ENCODE measurements at places on chromosomes 3 and 15.

GRCh38 chr3:81154611-81155143 lies 606.8 kb downstream of the GBE1 start:
- no peak for DNase-seq

GRCh38 chr3:123201223-123201556 lies 553 bp upstream of the SEC22A start:
- no peak for DNase-seq

DNA sequence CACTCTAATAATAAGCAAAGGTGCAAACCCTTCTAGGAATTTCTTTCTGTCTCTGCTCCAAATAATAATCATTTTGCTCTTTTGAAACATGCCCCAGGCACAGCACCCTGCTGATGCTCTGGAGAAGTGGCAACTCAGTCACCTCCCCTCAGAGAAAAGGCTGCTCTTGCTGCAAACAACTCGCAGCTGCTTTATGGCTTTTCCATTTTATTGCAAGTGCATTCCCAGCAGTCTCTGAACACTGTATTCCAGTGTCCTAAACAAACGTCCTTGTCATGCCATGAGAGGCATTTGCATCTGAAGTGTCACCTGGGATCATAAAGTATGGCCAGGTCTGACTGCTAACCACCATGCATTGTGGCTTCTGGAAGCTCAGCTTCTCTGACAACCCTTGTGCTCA lies 358.1 kb upstream of the TRIM42 start:
- DNase-seq, result no peak

- no peak for DNase-seq
Measured at GRCh38 chr15:74978503-74978902, 16.9 kb upstream of the SCAMP5 start.

- no peak for DNase-seq
Measured at GRCh38 chr3:100358413-100358812, 23.9 kb downstream of the NIT2 start.

GRCh38 chr15:77768107-77768506 lies 135.4 kb upstream of the LINGO1 start:
- DNase-seq, result no peak

DNA sequence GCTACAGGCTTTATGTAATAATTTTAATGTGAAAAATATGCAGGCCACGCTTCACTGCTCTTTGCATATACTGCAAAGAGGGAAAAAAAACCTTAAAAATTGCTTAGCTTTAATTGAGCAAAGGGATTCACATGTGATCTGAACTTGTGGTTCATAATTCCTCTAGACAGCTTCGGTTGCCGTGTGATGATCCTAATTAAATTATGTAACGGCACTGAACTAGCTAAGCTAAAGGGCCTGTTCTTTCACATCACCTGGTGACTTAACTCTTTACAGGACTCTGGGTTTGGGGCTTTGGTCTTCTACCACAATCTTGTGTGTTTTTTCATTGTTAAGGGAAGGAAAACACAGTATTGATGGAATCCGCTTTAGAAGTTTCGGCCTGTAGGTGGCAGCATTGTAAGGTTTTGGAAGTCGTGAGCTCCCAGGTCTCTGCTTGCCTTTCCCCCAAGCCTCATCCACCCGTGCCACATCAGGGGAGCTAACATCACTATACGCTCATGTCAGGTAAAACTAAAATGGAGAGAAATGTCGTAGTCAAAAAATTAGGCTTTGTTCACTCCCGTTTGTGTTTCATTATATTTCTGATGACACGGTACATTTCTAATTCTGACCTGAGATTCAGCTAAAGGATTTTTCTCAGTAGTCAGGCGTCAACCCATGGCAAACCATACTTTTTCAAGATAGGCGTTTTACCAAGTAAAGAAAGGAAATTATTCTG lies 205.6 kb upstream of the DPH6 start:
- no peak for DNase-seq

DNA sequence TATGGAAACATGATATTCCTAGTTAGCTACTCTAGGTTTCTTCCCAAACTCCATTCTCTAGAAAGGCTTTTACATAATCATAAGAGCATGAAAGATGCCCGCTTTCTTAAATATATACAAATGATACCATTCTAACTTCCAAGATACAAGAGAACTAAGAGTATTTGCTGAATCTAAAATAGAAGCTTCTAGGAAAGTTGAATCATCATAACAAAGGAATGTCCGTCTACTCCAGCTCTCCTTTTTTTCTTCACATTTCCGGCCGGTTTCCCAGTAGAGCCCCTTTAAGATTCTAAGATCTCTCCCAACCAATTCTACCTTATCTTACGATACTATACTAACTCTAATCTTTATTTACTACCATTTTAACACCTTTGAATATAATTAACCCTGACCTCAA lies 60.1 kb downstream of the RAD18 start:
- DNase-seq, result no peak

DNA sequence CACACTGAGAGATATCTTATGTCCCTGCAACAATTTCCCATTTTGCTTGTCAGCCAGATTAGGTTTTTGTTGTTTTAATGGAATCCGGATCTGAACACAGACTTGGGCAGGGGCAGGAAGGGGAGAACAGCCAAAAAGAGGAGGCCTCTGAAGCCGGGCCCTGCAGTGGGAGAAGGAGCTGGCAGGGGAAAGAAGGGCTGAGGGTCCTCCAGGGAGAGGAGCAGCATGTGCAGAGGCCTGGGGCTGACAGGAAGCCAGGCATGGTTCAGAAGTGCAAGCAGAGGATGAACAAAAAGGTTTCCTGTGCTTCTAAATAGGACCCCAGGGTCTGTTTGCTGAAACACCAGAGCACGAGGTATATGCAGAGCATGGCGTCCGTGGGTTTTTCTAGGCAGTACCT lies 49.1 kb upstream of the POMGNT2 start:
- no peak for DNase-seq

GRCh38 chr3:150495563-150496168 lies 50.6 kb downstream of the SERP1 start:
- no peak for DNase-seq

DNA sequence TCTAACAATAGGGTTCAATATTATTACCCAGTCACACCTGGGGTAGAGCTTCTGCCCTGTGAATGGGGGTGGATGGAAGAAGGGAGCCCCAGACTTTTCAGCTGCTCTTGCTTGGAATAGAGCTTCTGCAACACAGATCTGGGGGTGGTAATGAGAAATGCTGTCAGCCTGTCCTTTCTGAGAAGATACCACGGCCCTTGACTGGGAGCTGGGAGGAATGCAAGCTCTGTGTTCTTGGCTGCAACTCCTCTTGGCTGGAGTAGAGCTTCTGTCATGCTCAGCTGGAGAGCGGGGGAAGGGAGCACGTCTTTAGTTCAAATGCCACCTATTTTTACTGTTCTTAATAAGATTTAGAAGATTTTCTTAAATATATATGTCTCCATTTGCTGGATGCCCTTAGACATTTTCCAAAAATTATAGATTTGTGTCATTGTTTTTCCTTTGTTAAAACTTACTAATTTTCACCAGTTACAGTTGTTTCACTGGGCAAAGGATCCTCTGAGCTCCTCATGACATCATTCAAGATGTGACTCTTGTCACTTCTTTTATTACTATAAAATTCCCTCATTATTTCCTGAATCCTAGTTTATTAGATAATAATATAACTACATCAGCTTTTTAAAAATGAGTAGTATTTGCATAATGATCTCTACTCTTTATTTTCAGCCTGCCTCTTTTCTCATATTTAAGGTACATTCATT lies 180.0 kb upstream of the TGFBR2 start:
- DNase-seq, result no peak

- no peak for DNase-seq
Measured at GRCh38 chr15:60096157-60096556, 92.0 kb downstream of the FOXB1 start.

DNA sequence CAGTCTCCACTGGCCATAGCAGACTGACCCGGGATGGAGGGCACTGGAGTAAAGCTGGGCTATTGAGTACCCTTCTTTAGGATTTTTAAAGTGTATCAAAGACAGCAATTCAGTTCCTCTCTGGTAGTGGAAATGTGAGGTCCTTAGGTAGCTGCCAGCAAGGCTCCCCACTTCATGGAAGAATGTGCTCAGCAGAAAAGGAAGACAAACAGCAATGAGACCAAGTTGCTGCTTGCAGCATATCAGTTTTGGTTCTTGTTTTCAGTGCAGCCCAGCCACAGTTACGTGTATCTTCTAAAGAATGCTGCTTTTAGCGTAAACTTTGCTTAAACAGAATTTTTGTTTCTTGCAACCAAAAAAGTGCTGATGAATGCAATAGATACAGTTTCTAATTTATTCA lies 374.0 kb upstream of the CBLB start:
- no peak for DNase-seq

DNA sequence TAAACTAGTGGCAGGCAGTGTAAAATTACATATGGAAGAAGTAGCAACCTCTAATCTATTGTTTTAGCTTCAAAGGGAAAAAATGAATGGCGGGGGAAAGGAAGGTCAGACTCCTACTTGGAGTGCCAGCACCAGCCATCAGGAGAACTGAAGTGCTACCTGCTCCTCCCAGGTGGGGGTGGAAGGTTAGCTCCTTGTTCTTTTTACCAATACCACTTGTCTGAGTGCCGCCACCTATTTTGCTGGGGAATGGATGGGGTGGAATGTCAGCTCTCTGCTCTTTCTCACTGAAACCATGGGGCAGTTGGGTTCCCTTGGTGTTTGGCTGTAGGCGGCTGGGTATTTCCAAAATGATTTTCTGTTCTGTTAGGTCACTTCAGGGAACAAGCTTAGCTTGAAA lies 428.7 kb upstream of the EPHA3 start:
- no peak for DNase-seq

GRCh38 chr3:56923526-56924224 lies 121.9 kb upstream of the ARHGEF3 start:
- DNase-seq, result no peak

DNA sequence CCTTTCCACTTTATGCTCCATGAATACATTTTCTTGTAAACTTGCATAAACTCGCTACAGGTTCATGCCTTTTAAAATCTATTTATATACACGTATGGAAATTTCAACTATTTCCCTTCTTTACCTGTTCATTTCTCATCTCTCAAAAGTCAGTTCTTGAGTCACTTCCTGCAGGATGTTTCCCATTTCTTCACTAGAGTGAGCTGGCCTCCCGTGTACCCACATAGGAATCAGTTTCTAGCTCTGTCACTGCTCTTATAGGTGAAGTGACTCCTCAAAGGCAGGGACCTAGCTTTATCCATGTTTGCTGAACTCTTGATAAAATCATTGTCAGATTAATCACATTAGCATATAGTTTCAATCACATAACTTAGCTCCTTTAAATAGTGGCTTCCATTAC lies 259.7 kb downstream of the EPHA3 start:
- no peak for DNase-seq

- DNase-seq, result no peak
Measured at GRCh38 chr15:64763874-64764273, 11.5 kb downstream of the RBPMS2 start.

GRCh38 chr15:78508272-78508671 lies 895 bp downstream of the HYKK start:
- no peak for DNase-seq

DNA sequence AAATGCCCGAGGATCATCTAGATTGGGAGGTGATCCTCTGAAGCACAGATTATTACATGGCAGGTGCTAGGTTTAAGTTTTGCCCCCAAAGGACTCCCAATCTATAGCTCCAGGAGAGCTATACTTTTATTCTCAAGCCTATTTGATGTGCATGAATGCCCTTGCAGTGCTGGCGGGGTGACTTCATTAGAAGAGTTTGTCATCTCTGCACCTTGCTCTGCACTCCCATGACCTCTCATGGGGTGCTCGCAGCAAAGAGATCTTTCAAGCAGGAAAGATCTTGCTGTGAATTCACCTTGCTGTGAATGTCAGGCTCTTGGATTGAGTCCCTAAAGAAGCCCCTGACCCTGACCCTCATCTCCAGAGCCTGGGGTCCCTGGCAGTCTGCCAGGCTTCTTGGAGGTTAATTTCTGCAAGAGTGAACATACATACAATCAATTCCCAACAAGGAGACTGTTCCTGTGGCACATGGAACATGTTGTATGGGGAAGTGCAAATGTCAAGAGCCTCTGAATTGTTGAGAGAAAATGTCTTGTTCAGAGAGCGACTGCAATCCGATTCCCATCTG lies 45.9 kb downstream of the FAM43A start:
- DNase-seq, result no peak

DNA sequence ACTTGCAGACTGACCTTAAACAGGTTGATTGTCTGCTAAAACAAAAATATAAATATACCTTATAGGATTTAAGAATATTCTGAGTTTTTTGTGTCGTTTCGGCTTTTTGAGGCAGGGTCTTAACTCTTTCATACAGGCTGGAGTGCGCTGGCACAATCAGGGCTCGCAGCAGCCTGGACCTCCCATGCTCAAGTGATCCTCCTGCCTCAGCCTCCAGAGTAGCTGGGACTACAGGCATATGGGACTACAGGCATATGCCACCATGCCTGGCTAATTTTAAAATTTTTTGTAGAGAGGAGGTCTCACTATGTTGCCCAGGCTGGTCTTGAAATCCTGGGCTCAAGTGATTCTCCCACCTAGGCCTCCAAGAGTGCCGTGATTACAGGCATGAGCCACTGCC lies 113.9 kb downstream of the TCF12 start:
- DNase-seq, result no peak

GRCh38 chr3:21789730-21790129 lies 38.7 kb upstream of the ZNF385D start:
- no peak for DNase-seq

- DNase-seq, result no peak
Measured at GRCh38 chr3:50676031-50676705, 1.4 kb downstream of the DOCK3 start.

GRCh38 chr3:157064402-157064801 lies 95.5 kb downstream of the CCNL1 start:
- no peak for DNase-seq

GRCh38 chr3:104646196-104646595 lies 720.5 kb upstream of the ALCAM start:
- no peak for DNase-seq

GRCh38 chr3:5210926-5211325 lies 23.4 kb downstream of the EDEM1 start:
- no peak for DNase-seq

- no peak for DNase-seq
Measured at GRCh38 chr3:148958696-148959095, 32.6 kb upstream of the GYG1 start.

- DNase-seq, result no peak
Measured at GRCh38 chr15:77014132-77015081, 19.5 kb downstream of the PSTPIP1 start.

DNA sequence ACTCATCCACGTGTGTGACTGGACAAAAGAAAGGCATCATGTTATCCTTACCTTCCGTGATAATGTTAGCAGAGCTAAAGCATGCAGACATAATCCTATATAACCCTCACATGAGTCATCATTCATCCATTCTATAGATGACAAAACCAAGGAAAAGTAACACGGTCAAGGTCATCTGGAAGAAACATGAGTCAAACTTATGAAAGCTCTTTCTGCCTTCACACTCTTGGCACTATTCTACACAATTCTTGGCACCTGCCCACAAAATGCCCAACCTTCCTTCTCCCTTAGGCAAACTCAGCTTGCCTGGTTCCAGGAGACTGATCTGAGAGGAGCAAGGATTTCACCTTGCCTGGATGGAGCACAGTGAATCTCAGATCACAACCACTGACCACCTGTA lies 66.9 kb downstream of the PRICKLE2 start:
- no peak for DNase-seq

- DNase-seq, result no peak
Measured at GRCh38 chr3:99846477-99847160, 29.0 kb downstream of the CMSS1 start.

- no peak for DNase-seq
Measured at GRCh38 chr15:39156166-39156565, 424.7 kb upstream of the THBS1 start.
